Activated naive CD4-positive, alpha-beta T cell (primary cell): ENCODE measurements at places on chromosomes 3 and 15.

GRCh38 chr3:66381626-66382025, 119.2 kb downstream of the LRIG1 start:
- no peak for DNase-seq

GRCh38 chr15:82079736-82080135, 33.9 kb upstream of the MEX3B start:
- DNase-seq, result no peak

DNA sequence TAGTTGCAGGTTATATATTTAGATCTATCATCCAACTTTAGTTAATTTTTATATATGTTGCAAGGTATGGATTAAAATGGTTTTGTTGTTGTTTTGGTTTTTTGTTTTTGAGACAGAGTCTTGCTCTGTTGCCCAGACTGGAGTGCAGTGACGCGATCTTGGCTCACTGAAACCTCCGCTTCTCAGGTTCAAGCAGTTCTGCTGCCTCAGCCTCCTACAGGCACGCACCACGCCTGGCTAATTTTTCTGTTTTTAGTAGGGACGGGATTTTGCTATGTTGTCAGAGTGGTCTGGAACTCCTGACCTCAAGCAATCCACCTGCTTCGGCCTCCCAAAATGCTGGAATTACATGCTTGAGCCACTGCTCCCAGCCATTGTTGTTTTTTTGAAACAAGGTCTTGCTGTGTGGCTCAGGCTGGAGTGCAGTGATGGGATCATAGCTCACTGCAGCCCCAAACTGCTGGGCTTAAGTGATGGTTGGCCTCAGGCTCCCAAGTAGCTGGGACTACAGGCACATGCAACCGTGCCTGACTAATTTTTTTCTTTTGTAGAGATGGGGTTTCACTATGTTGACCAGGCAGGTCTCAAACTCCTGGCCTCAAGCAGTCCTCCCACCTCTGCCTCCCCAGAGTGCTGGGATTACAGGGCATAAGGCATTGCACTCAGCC, 92.0 kb downstream of the ZNF609 start:
- DNase-seq, result no peak

- DNase-seq, result no peak
Observed at GRCh38 chr15:67774626-67775025, 50.7 kb upstream of the SKOR1 start.

- DNase-seq, result no peak
Observed at GRCh38 chr3:4716266-4716665, 223.1 kb downstream of the ITPR1 start.

DNA sequence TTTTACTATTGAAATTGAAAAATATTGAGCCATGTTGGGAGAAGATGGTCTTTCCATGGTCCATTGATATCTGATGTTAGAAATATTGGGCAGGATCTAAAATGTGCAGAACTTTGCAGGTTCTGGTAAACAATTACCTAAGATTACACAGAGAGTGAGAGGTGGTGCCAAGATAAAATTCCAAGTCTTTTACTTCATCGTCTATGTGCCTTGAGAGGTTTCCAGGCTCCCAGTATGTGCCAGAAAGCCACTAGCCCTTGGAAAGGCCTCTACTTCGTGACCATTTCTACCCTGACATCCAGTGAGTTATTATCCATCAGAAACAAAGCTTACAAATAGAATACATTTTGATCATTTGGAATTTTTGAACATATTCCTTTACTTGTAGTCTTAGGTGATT, 27.6 kb downstream of the CD200 start:
- DNase-seq, result no peak

- no peak for DNase-seq
Observed at GRCh38 chr15:31280046-31280830, 46.4 kb upstream of the KLF13 start.

GRCh38 chr3:133754455-133754854, 8.3 kb downstream of the TF start:
- DNase-seq, result no peak

DNA sequence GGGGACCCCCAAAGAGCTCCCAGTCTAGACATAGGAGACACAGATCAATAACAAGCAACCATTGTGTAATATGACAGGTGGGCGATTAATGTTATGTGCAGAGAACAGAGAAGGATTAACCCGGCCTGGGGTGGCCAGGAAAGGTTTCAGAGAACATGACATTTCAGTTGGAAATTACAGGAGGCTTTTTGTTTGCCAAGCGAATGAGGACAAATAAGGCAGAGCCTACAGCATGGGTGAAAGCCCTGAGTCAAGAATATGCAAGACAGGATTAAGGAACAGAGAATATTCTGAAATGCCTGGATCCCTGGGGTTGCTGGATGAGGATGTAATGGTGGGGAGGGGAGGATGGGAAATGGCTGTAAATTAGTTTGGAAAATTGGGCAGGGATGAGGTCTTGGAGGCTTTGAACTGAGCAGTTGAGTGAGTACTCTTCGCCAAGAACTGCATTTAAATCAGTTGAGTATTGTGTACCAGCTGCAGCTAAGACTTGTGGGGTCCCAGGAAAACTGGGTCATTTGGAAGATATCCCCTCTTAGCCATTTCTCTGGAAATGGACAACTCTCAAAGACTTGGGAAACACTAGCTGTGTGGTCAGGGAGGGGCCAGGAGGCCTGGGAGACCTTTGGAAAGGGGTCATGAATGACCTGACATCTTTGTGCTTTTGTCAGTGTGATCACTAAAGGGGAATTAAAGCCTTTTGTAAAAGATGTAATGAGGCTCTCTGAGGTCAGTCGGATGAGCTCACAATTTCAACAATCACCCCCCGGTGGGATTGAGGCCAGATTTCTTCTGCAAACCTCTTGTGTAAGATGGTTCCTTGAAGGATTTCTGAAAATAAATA, 198.6 kb upstream of the NR2E3 start:
- DNase-seq, result no peak

- no peak for DNase-seq
Observed at GRCh38 chr3:198097048-198097447, 137.0 kb downstream of the LMLN start.

DNA sequence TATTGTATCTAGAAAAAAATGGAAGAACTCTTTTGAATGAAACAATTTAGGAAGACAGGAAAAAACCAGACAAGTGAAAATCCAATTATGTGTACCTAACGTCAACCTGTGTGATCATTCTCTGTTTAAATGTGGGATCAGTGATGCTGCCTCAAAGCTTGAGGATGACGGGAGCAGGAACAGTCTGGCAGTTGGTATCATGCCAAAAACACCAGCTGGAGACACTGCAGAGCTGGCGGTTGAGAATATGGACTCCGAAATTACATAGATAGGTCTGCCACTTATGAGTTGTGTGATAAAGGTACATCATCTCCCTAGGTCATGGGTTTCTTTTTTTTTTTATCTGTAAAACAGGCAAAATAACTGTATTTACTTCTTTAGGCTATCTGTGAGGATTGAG, 480.5 kb downstream of the CNTN4 start:
- DNase-seq, result no peak

GRCh38 chr15:74396445-74397238, 29.2 kb upstream of the CYP11A1 start:
- DNase-seq, result no peak

DNA sequence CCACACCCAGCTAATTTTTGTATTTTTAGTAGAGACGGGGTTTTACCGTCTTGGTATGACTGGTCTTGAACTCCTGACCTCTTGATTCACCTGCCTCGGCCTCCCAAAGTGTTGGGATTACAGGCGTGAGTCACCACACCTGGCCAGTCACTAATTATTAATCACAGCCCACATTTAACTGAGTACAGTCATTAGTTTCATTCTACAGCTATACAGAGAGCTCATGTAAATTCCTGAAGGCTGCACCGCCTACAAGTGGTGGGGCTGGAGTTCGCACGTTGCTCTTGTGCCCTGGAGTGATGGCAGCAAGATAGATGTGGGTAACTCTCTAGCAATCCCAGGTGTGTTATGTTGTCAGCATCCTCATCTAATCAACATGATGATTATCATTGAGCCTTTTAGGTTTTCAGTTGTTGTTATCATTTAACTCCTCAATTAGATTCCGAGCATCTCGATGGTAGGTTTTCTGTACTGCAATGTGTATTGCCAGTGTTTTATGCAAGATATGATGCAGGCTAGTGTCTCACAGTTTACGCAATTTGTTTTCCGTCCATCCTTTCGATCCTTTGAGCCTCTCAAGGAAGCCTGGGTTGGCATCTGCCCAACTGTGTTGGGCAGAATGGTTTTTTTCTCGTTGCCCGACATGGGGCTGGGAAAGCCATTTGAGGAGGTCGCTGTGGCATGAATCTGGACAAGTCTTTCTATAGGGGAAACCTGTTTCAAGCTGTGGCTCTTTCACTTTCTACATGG, 216.3 kb downstream of the LPP start:
- no peak for DNase-seq

- DNase-seq, result no peak
Observed at GRCh38 chr3:64357481-64357880, 132.2 kb upstream of the PRICKLE2 start.

DNA sequence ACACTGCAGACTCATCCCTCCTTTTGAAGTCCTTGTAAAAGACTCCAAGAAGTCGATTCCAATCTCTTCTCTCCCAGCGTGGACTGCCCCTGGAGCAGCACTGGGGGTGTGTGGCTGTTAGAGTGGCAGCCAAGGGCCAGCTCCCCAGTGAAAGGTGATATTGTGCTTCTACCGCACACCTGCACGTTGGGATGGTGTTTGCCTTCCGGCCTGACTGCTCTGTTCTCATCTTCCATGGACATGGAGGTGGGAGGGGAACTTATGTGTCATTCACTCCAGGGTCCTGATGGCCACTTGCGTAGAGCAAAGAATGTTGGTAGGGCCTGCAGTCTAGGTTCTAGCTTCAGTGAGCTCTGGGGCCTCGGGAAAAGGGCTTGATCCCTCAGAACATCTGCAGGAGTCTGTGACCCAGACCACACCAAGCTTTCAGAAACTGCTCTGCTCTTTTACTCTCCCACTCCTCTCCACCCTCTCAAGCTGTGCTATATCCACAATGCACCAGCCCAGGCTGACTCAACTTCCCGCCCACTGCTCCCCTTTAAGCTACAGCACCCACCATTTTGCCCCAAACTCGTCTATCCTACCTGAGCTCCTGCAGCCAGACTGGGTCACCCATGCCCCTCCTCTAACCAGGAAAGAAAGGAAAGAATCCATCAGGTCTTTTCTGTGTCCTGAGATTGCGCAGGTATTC, 31.3 kb downstream of the LIPC start:
- no peak for DNase-seq

DNA sequence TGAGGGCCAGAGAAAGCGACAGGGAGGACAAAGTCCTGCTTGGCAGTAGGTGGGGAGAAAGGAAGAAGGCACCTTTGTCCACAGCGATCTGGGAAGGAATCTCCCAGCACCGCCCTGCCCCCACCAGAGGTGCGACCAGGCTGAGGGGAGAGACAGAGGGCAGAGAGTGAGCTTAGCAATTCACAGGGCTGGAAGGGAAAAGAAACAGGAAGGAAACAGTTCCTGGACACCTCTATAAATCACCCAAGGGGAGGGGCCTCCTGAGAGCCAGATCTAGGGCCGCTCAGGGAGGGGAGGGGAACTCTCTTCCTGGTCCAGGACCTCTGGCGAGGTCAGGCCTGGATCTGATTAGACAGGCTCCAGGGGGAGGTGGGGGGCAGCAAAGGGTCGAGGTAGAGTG, 35.4 kb downstream of the RNU5B-1 start:
- no peak for DNase-seq

DNA sequence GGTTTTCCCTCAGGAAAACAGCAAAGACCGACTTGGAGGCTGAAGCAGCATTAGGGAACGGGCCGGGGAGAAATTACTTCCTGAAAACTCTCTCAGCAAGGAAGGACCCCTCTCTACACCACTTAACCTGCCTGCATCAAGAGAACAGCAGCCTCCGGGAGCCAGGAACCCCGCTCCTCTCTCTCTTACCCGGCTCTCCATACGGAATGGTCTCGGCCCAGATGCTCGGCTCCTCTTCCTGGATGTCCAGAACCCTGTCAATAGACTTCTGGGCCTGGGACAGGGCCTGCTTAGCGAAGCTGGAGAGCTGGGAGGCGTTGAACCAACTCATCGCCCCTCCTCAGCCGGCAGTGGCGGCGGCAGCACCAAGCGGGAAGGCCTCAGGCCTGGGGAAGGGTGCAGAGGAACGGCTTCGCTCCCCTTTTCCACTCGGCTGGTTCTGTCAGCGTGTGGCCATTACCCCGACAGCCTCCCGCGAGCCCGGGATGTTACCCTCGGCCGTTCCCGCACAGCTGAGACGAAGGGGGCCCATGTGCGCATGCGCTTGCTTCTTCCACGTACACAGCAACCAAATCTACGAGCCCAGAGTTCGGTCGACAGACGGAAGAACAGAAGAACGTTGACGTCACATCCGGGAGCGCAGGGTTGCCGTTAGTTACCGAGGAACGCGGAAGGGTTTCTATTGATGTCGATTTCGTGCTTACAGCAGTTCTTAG, at the start of gene TMF1:
Gene TMF1 (minus strand): TSS at position 578 of the 716 bp plus-strand sequence. CDS start 247 bp downstream, at position 331.
- no peak for DNase-seq

DNA sequence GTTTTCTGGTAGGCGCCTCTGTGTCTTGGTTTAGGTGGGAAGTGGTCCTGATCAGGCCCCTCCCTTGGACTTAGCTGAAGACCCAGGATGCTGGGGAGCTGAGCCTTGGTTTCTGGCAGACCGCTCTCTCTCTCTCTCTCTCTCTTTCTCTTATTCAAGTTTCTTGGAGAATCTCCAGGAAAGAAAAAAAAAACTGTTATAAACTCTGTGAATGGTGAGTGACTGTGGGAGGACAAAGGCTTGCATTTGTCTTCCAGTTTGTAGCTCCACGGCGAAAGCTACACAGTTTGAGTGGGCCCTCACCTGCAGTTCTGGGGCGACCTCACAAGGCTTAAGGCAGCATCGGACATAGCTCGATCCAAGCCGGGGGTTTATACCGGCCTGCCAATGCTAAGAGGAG, 7.5 kb downstream of the DET1 start:
- DNase-seq, result no peak

DNA sequence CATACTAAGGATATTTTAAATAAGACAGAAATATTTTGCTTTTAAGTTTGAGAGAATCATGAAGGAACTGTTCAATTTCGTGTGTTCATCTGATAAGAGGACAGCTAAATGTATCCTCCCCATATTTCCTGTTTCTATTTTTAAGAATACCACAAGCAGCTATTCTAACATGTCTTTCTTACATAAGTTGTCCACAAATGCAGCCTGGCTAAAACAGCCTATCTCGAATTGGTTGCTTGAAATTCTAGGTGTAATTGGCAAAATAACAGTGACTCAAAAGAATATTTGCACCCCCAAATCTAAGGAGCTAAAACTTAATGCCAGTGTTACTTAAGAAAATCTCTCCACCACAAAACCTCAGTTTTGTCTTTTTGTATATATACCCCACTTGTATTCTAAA, 35.0 kb downstream of the BTLA start:
- no peak for DNase-seq

DNA sequence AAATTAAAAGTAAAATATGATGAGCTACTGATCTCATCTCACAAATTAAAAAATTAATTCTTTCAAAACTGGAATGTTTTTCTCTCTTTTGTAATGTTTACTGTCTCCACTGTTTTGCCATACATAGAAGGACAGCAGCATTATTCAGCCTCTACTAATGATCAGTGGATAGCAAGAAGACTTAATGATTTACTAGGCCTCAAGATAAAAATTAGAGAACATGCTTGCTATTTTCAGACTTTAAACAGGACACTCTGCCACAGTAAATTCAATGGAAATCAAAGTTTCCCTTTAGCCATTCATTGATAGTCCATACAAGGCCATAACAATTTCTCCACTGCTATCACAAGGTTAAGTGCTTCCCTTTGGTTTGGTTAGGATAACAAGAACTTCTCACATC, 129.4 kb downstream of the TMCC1 start:
- DNase-seq, result no peak
